RCC 7860 (cell line): ENCODE measurements at places on chromosomes 6 and 20.
A peak's percentile ranks its signal among the peaks of the same experiment; 100 is the strongest.

DNA sequence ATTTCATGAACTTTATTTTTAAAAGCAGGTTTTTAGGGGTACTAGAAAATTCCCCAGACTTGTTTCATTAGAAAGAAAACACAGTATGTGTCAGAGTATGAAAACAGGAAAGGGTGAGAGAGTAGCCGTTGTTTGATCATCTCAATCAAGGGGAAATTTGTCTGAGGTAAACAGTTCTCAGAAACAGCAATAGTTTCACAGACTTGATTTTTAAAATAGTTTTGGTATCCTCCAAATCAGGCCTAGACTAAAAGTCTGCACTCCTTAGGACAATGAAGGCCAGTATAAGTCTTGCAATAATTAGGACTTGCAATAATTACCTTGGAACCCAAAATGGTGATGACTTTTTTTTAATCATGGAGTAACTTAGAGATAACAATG lies 176.6 kb upstream of the TAB2 start:
- no peak for DNase-seq

GRCh38 chr20:45581702-45582101 lies 2.6 kb upstream of the WFDC8 start:
- DNase-seq, result no peak

DNA sequence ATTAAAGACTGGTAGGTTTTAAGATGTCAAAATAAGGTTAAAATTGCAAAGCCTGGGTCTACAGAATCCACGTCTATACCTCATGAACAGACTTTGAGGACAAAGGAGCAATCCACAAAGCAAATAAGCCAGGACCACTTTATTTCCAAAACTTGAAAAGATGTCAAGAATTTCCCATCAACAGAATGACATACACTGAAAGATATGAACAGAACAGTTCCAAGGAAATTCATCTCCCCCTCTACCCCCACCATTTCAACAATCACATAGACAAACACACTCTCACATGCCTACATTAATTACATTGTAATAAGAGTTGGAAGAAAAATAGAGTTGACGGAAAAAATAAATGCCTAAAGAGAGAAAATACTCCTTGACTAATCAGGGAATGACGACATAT lies 45.2 kb upstream of the NHSL1 start:
- no peak for DNase-seq

- DNase-seq, result no peak
These were observed 487.5 kb downstream of the EPM2A start for GRCh38 chr6:145247692-145248419.

DNA sequence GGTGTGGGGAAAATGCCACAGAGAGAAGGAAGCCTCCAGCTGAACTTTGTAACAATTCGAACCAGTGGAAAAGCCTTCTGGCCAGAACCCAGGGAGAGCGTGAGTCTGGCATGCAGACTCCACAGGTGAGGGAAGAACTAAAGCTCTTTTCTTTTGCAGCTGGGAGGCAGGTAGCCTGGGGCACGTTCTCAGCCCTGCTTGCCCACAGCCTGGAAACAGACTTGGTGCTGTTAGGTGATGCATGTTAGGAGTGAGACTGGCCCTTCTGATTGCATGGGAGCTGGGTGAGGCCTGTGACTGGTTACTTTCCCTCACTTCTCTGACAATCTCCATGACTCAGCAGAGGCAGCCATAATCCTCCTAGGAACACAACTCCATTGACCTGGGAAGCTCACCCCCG lies 34.2 kb downstream of the PROKR2 start:
- no peak for DNase-seq

DNA sequence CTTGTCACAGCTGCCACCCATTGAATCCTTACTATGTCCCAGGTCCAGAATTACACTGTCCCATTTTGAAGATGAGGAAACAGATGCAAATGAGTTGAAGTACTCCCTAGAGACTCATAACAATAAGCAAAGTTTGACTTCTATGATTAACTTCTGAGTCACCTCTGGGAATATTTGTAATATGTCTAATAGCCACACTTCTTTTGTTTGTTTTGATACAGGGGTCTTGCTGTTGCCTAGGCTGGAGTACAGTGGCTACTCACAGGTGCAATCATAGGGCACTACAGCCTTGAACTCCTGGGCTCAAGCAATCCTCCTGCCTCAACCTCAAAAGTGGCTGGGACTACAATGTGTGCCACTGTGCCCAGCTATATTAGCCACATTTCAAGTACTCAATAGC lies 11.4 kb upstream of the SOX12 start:
- peak; percentile 41 for DNase-seq

- no peak for DNase-seq
These were observed 155.2 kb downstream of the TINAG start for GRCh38 chr6:54463354-54464024.

GRCh38 chr6:25410102-25410501 lies 130.9 kb downstream of the CARMIL1 start:
- no peak for DNase-seq

DNA sequence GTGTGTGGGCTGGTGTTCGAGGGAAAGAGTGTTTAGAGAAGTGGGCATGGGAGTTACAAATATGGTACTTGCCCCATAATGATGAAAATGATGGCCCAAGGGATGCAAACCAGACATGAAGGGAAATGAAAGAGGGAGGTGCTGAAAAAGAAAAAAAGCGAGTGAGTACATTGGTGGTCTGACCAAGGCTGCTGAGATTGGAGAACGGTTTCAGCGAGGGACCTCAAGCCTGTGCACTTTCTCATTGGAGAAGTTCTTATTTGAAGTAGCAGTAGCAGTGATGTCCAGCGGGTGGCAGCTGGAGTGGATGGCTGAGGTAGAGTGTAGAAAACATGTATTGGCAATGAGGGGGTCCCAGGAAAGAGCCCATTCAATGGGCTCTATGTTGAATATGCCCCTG lies 54.8 kb downstream of the TNFAIP3 start:
- no peak for DNase-seq
